ENCODE measurements at places on chromosomes 3 and 15.

DNA sequence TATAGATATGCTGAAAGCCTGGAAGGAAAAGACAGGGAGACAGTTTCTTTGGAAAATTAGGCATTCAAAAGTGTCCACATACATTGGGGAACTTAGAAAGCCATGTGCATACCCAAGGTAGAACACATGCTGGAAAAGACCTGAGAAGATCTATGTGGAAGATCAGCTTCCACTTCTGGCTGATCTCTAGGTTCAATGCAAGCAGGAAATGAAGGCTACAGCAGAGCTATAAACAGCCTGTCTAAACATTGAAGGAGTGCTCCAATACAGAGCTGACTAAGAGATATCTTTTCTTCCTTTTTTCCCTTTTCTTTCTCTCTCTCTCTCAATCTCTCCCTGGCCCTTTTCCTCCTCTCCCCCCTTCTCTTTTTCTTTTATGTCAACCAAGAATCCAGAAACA is 73.6 kb upstream of the TCF12 start:
- DNase-seq: no peak

- no peak for DNase-seq
Measured at GRCh38 chr3:78273326-78273725, 1233.4 kb downstream of the ROBO2 start.

DNA sequence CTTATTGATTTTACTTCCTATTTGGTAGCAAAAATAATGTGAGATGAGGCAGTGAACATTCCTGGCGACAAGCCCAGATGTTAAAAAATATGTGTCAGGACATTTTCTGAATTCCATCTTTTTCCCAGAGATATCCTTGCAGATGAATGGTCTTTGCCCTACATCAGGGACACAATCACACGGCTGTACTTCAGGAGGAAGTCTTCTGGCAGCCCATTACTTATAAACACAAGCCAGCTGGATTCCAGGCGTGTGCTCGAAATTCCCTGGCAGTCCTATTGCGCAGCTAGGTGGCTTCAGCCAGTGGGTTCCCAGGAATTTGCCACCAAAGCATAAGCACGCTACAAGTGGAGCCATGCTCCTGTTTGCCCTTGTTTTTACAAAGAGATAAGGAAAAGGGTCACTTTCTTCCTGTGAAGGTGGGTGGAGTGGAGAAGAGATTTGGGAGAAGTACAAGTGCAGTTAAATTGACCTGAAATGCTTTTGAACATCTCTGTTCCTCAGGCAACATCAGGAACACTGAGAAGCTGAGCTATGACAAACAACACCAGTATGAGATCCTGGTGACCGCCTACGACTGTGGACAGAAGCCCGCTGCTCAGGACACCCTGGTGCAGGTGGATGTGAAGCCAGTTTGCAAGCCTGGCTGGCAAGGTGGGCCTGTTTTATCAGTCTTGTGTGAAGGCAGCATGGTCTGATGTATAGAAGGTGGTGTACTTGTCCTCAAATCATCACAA is 257.1 kb upstream of the TRIM42 start:
- no peak for DNase-seq

GRCh38 chr3:63135367-63135766 is 142.7 kb upstream of the SYNPR start:
- no peak for DNase-seq

GRCh38 chr3:7573330-7573729 is 712.4 kb downstream of the GRM7 start:
- no peak for DNase-seq

DNA sequence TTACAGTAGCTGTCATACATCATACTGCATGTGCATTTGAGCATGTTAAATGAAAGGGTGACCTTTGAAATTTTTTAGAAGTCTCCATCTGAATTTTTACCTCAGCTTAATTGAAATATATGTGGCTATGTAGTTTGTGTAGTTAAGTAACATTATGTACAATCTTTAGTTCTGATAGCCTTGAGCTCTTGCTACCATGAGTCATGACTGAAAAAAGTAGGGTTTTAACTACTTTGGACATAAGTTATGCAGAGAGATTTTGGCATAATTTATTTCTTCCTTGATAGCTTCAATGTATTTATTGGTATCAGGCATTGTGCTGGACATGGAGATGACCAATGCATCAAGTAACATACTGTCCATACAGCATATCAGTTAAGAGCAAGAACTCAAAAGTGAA is 376.5 kb upstream of the ZNF717 start:
- DNase-seq: no peak

DNA sequence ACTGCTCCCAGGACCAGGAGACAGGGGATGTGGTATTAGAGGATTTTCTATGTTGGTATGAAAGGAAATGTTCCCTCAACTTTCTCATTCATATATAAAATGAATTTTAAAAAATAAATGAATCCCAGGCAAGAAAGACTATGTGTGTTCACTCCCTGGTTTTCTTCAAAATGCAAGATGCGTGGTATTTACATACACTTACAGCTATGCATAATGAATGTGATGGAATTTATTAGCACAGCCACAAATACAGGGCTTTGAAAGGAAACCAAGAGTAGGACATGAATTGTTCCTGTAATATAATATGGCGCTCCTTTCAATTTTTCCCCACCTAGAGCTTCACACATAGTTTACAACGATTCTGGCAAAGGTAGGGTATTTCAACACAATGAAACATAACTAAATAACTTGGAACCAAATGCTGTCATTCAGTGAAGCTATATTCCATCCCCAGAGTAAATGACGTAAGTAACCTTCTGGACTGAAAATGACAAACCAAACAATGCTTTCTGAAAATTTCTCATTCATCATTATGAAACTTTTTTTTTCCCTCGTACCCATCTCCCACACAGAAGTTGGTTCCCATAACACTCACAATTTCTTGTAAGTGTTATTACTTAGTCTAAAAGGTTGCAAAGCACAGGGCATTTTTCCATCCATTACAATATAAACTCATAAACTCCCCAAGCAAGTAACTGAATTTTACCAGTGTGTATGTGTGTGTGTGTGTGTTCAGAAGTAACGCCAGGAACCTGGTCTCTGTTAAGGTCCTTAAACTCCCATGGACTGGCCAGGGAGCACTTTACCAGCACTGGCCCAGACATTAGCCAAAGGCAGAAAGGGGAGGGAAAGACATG is 41.8 kb downstream of the CBLB start:
- no peak for DNase-seq

DNA sequence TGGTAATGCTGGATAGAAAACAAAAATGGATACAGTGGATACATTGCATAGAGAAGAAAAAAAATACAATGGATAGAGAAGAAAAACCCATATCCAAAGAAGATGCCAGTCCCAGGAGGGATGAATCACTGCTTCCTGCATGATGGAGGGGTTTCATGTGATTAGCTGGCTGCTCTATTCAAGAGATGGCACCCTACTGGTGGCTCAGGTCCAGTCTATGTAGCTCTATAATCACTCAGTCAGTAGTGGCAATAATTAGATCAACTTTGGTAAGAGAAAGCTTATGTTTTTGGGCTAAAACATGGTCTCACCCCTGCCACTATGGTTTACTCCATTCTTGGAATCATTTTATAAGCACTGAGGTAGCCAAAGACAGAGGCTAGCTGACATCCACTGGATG is 33.7 kb upstream of the NOX5 start:
- no peak for DNase-seq

DNA sequence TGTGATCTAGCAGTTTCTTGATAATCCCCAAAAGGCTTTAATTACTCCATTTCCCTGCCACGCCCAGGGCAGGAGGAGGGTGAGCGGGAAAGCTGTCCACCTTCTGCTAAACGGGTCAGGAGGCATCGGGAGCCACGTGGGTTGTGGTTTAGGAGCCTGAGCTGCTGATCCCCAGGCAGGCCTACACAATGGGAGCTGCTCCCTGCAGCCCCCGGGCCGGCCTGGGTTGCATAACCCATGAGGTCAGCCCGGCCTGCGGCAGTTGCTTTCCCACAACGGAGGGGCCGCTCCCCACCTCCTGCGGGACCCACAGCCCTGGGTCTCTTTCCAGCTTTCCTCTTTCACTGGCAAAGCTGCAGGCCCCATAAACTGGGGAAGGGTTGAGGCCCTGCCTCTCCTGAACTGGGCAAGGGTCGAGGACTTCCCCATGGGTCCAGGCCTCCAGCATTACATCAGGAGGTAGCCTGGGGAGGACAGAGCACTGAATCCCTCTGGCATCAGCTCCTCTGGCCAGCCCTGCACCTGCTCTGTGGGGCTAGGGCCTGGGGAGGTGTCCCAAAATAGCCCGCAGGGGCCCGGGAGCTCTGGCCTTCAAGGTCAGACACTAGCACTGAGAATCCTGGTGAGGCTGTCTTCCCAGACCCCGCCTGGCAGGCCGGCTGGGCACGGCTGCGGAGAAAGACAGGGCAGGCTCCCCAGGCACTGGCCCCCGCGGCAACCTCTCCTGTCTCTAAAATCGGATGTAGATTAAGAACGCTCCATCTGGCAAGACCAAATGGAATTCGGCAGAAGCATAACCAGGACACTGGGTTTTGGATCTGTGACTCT is 47.3 kb downstream of the ZDHHC19 start:
- no peak for DNase-seq

GRCh38 chr3:16375891-16376290 is 110.9 kb downstream of the OXNAD1 start:
- DNase-seq: no peak

DNA sequence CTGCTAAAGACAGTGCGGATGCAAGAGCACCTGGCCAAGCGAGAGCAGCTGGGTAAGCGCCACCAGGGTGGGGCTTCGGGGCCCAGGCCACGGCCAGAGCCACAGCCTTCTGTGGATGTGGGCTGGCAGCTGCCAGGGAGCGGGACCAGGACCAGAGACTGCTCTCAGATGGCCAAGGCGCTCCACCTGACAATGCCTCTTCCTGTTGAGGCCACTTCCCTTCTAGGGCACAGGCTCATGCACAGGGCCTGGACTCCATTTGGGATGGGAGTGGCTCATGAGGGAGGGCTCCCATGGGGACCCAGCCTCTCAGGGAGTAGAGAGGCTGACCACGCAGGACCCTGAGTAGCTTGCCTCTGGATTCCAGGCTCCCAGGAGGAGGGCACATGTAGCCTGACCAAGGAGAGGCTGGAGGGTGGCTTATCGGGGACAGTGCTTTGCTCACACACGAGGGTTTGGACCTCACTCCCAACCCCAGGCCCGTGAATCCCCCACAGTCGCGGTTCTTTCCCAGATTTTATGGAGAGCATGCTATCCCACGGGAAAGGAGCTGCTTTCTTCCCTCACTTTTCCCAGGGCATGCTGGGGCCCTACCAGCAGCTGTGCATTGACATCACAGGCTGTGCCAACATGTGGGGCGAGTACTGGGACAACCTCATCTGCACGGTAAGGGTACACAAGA is 25.1 kb downstream of the ACAA1 start:
- DNase-seq: no peak

- no peak for DNase-seq
Measured at GRCh38 chr3:125151916-125152315, 60.6 kb downstream of the SLC12A8 start.

- no peak for DNase-seq
Measured at GRCh38 chr3:36525115-36525801, 145.0 kb downstream of the STAC start.

- DNase-seq: no peak
Measured at GRCh38 chr15:48887144-48887543, 9.2 kb downstream of the EID1 start.

DNA sequence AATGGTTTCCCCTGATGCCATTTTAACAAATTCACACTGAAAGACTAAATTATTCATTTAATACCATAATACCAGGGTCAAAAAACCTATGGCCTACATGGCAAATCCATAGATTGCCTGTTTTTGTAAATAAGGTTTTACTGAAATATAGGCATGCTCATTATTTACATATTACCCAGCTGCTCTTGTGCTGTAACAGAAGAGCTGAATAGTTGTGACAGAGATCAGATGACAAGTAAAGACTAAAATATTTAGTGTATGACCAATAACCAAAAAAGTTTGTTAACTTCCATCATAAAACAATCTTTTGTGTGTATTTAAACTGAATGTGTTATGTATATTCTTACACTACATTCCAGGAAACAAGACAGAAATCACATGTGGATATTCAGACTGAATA is 60.2 kb downstream of the DENND4A start:
- DNase-seq: no peak

DNA sequence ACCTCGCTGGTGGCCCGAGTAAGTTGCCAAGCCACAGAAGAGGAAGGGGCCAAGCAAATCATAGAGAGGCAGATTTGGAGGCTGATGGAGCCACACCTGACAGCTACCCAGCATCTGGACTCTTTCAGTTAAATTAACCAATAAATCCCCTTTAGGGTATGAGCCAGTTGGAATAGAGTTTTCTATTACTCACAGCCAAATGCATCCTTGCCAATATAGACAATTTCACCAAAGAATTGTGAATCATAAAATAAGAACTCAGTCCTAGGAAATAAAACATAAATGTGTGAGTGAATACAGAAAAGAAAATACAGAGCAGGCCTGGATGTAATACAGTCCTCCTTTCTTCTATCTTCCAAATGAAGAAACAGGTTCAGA is 161.6 kb upstream of the ANKRD28 start:
- no peak for DNase-seq

Data from activated T-cell treated with anti-CD3 and anti-CD28 coated beads, Interleukin-2, amount 50 U/mL, for 4 hours (primary cell).